ENCODE measurements at places on chromosomes 2 and 18.

- H3K27me3 ChIP-seq: no peaks in the 10 kb centered on the region
- H3K36me3 ChIP-seq: peaks cover 27% of the 10 kb centered on the region
- DNase-seq: no peak
- no peak overlapping the region for H3K4me3 ChIP-seq
These were observed 114.3 kb downstream of the MGAT5 start for GRCh38 chr2:134368009-134368817.

GRCh38 chr18:79772865-79773696, 24.7 kb upstream of the KCNG2 start:
- no peak overlapping the region for H3K4me3 ChIP-seq
- no peaks in the 10 kb centered on the region for H3K36me3 ChIP-seq
- H3K27me3 ChIP-seq: peaks cover 4% of the 10 kb centered on the region
- DNase-seq: no peak
- H3K27ac ChIP-seq: no peak overlapping the region
- no peaks in the 10 kb centered on the region for H3K4me1 ChIP-seq

DNA sequence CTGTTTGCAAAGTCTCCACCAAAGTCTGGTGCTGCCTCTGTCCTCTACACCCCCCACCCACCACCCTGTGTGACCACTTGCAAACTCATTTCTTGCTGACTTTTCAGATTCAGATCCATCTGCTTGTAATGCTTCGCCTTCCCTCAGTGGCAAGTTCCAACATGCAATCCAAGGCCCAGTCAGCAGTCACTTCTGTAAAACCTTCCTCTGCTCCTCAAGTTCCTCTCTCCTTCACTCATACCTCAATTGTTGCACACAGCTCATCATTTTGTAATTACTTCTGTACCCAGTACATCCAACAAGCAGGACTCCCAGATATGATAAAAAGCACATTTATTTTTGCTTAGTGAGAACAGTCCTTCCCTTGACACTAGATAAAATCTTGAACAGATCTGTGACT, 6.5 kb upstream of the LOXHD1 start:
- H3K27me3 ChIP-seq: peaks cover 2% of the 10 kb centered on the region
- H3K36me3 ChIP-seq: no peaks in the 10 kb centered on the region
- DNase-seq: no peak
- H3K4me1 ChIP-seq: no peaks in the 10 kb centered on the region
- no peak overlapping the region for H3K27ac ChIP-seq
- no peak overlapping the region for H3K4me3 ChIP-seq

- H3K27ac ChIP-seq: no peak overlapping the region
- no peaks in the 10 kb centered on the region for H3K4me1 ChIP-seq
- no peaks in the 10 kb centered on the region for H3K36me3 ChIP-seq
- H3K27me3 ChIP-seq: no peaks in the 10 kb centered on the region
These were observed 287.9 kb downstream of the PTPRM start for GRCh38 chr18:7855028-7855427.

- H3K27me3 ChIP-seq: no peaks in the 10 kb centered on the region
- no peak overlapping the region for H3K27ac ChIP-seq
- H3K36me3 ChIP-seq: no peaks in the 10 kb centered on the region
- peaks cover 13% of the 10 kb centered on the region for H3K4me1 ChIP-seq
These were observed 33.3 kb downstream of the RPIA start for GRCh38 chr2:88724643-88725332.

DNA sequence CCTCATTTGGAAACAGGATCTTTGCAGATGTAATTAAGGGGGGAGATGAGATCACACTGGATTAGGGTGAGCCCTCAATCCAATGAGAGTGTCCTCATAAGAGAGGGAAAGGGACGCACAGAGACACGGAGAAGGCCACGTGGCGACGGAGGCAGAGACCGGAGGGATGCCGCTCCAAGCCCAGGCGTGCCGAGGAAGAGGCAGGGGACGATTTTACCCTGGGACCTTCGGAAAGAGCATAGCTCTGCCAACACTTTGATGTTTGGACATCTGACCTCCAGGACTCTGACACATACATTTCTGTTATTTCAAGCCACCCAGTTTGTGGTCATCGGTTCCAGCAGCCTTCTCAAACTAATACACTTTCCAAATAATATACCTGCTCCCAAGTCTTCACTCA, 84.4 kb upstream of the ZCCHC2 start:
- no peaks in the 10 kb centered on the region for H3K27me3 ChIP-seq
- no peak overlapping the region for H3K4me3 ChIP-seq
- no peak for DNase-seq
- no peaks in the 10 kb centered on the region for H3K36me3 ChIP-seq
- H3K4me1 ChIP-seq: no peaks in the 10 kb centered on the region

- H3K4me3 ChIP-seq: no peak overlapping the region
- H3K4me1 ChIP-seq: no peaks in the 10 kb centered on the region
- no peak overlapping the region for H3K27ac ChIP-seq
These were observed 27.5 kb downstream of the TMEM178A start for GRCh38 chr2:39693245-39693644.

GRCh38 chr2:148483665-148484064, 160.9 kb upstream of the EPC2 start:
- no peak overlapping the region for H3K27ac ChIP-seq
- DNase-seq: no peak
- no peaks in the 10 kb centered on the region for H3K36me3 ChIP-seq

- peaks cover 21% of the 10 kb centered on the region for H3K36me3 ChIP-seq
- no peak overlapping the region for H3K4me3 ChIP-seq
- no peak for DNase-seq
These were observed 134.3 kb downstream of the THADA start for GRCh38 chr2:43461453-43462073.

GRCh38 chr2:64937687-64938491, 51.3 kb upstream of the SLC1A4 start:
- no peak overlapping the region for H3K4me3 ChIP-seq
- DNase-seq: no peak
- H3K4me1 ChIP-seq: peaks cover 21% of the 10 kb centered on the region
- peaks cover 4% of the 10 kb centered on the region for H3K27me3 ChIP-seq

GRCh38 chr2:46334389-46335271, 37.4 kb downstream of the EPAS1 start:
- DNase-seq: no peak
- peaks cover 12% of the 10 kb centered on the region for H3K4me1 ChIP-seq
- H3K4me3 ChIP-seq: no peak overlapping the region
- peaks cover 6% of the 10 kb centered on the region for H3K27me3 ChIP-seq

DNA sequence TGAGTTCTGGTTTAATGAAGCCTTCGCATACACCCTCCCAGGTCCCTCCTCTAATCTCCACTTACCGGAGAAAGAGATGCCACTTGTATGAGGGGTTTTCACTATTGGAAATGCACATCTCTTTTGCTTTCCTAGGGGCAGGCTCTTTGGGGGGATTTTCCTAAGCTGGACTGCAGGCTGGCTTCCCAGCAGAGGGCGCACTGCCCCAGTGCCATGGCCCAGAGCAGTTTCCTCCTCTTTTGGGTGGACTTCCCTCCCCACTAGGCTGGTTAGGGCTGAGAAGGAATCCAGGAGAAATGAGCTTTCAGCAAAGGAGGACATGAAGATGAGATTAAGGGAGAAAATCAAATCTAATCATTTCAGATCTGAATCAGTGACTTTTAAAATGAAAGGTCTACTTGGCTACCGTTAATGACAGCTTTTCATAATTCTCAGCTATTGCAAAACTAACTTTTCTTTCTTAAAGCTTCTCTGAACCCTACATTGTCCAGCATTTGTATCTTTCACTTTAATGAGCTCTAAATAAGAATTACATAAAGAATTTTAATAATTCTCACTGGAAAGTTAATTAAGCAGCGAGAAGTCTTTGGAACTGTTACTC, 784.1 kb upstream of the FANCL start:
- no peaks in the 10 kb centered on the region for H3K4me1 ChIP-seq
- H3K27ac ChIP-seq: no peak overlapping the region
- DNase-seq: peak; percentile 11

- H3K27me3 ChIP-seq: no peaks in the 10 kb centered on the region
- DNase-seq: no peak
- no peaks in the 10 kb centered on the region for H3K4me1 ChIP-seq
- no peak overlapping the region for H3K4me3 ChIP-seq
- H3K36me3 ChIP-seq: no peaks in the 10 kb centered on the region
- no peak overlapping the region for H3K27ac ChIP-seq
These were observed 322.9 kb downstream of the GALR1 start for GRCh38 chr18:77572537-77572936.

DNA sequence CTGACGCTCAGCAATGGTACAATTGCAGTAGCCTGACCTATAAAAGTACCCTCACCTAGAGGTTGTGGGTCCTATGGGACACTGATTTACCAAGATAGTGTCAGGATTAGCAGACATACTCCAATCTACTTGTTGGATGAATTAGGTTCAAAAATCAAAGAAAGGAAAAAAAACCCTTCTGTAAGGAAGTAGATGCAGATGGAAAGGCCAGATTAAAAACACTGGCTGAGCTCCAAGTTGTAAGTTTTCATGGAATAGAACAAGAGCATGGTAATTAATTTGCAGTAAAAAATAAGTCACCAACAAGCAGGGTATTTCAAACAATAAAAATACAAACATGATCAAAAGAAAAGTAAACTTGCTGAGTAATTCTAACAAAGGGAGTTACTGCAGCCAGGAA, 26.4 kb downstream of the IDH1 start:
- H3K36me3 ChIP-seq: no peaks in the 10 kb centered on the region
- no peak overlapping the region for H3K27ac ChIP-seq
- DNase-seq: no peak
- H3K27me3 ChIP-seq: peaks cover 2% of the 10 kb centered on the region
- no peaks in the 10 kb centered on the region for H3K4me1 ChIP-seq

DNA sequence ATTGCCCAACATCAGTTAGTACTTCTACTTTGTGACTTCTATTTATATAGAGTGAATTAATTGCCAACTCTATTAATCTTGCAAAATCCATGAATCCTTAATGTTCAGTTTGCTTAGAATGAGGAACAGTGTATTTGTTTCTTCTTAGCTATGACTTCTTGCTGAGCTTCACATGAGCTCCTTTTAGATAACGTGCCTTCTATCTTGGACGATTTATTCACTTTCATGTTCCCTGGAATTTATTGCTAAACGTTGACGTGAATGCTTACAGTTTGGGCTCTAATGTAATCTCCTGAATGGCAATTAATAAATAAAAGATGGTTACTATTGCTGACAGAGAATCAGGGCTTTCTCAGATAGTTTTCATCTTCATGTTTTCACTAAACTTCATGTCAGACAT, 384.5 kb upstream of the NRP2 start:
- no peak for DNase-seq
- H3K4me3 ChIP-seq: no peak overlapping the region

- H3K36me3 ChIP-seq: no peaks in the 10 kb centered on the region
- no peaks in the 10 kb centered on the region for H3K4me1 ChIP-seq
- H3K4me3 ChIP-seq: no peak overlapping the region
- peaks cover 39% of the 10 kb centered on the region for H3K27me3 ChIP-seq
- H3K27ac ChIP-seq: no peak overlapping the region
These were observed 10.6 kb downstream of the FAP start for GRCh38 chr2:162232671-162233070.

GRCh38 chr2:41445865-41446264, 602.0 kb upstream of the PKDCC start:
- no peaks in the 10 kb centered on the region for H3K36me3 ChIP-seq
- no peaks in the 10 kb centered on the region for H3K4me1 ChIP-seq
- H3K27me3 ChIP-seq: no peaks in the 10 kb centered on the region
- H3K27ac ChIP-seq: no peak overlapping the region
- no peak for DNase-seq

GRCh38 chr2:140711867-140712266, 1418.9 kb downstream of the LRP1B start:
- H3K4me3 ChIP-seq: no peak overlapping the region
- no peaks in the 10 kb centered on the region for H3K4me1 ChIP-seq
- H3K36me3 ChIP-seq: no peaks in the 10 kb centered on the region
- H3K27me3 ChIP-seq: no peaks in the 10 kb centered on the region

DNA sequence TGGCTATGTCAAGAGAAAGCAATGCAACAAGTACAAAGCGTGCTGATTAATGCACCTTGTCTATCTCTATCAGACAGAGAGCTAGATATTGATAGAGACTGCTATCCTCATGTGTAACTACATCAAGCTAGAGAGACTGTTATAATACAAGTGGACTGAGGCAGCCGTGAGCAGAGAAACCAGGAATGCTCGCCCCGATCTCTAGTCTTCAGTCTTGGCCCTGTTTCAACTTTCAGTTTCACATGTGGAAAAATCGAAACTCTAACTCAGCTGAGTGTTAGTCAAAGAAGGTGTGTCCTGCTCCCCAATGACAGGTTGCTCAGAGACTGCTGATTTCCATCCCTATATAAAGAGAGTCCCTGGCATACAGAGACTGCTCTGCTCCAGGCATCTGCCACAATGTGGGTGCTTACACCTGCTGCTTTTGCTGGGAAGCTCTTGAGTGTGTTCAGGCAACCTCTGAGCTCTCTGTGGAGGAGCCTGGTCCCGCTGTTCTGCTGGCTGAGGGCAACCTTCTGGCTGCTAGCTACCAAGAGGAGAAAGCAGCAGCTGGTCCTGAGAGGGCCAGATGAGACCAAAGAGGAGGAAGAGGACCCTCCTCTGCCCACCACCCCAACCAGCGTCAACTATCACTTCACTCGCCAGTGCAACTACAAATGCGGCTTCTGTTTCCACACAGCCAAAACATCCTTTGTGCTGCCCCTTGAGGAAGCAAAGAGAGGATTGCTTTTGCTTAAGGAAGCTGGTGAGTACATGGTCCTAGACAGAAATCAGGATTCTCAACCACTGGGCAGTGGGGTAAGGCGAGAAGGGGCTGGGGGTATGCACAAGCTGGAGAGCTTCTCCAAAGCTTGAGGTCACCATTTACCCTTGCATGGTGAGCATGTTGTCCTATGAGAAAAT, at the start of gene RSAD2:
TSS of gene RSAD2 (plus strand) at position 376 of the 903 bp plus-strand sequence. CDS start at position 400, 24 bp downstream.
- H3K36me3 ChIP-seq: peaks cover 72% of the 10 kb centered on the region
- H3K4me1 ChIP-seq: peaks cover 58% of the 10 kb centered on the region
- peak within 1 kb of the TSS; percentile 94 for H3K27ac ChIP-seq
- no peaks in the 10 kb centered on the region for H3K27me3 ChIP-seq
- peak; percentile 74 for DNase-seq

DNA sequence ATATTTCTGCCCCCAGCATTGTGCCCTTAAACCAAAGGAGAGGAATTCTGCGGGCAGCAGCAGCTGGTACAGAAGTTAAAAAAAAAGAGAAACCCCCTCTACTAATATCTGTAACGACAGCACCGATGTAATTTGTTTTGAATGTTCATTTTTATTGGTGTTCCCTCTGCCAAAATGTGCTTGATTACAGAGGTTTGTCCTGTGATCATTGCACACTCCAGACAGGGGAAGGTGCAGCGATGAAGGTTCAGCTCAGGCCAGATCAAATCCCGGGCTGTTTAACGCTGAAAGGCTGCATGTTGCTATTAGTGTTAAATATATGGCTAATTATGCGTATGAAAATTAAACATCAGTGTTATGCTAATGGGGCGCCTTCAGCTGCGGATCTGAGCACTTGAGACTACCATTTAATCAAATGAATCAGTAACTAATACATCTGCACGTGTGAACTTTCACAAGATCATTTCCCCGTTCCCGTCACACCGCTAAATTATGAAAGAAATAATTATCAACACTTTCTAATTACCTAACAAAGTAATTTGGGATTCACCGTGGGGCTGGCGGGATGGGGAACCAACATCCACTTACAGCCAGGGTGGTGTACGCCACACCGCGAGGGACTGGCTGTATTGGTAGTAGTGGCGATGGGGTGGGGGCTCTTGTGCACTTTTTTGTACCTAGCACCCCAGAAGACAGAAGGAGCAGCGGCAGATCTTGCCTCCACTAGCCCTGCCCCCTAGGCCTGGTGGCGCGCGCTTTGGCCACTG, 1.5 kb upstream of the DLX1 start:
- peaks cover 95% of the 10 kb centered on the region for H3K27me3 ChIP-seq
- peak overlapping the region; percentile 69 for H3K27ac ChIP-seq
- peaks cover 66% of the 10 kb centered on the region for H3K4me1 ChIP-seq
- DNase-seq: no peak
- H3K36me3 ChIP-seq: peaks cover 12% of the 10 kb centered on the region
- peak overlapping the region; percentile 57 for H3K4me3 ChIP-seq

GRCh38 chr2:134301099-134301927, 47.4 kb downstream of the MGAT5 start:
- H3K27ac ChIP-seq: no peak overlapping the region
- no peak overlapping the region for H3K4me3 ChIP-seq
- H3K27me3 ChIP-seq: no peaks in the 10 kb centered on the region
- H3K4me1 ChIP-seq: peaks cover 48% of the 10 kb centered on the region
- DNase-seq: no peak
- peaks cover 27% of the 10 kb centered on the region for H3K36me3 ChIP-seq

All from activated CD4-positive, alpha-beta T cell treated with anti-CD3 and anti-CD28 coated beads, Interleukin-2, amount 10 ng/mL, durations not matched to agents 7 days and 5 days (primary cell).